ENCODE measurements at places on chromosomes 3 and 15.

GRCh38 chr3:20041197-20041780 lies 1.0 kb downstream of the KAT2B start:
- DNase-seq = peak; percentile 94

DNA sequence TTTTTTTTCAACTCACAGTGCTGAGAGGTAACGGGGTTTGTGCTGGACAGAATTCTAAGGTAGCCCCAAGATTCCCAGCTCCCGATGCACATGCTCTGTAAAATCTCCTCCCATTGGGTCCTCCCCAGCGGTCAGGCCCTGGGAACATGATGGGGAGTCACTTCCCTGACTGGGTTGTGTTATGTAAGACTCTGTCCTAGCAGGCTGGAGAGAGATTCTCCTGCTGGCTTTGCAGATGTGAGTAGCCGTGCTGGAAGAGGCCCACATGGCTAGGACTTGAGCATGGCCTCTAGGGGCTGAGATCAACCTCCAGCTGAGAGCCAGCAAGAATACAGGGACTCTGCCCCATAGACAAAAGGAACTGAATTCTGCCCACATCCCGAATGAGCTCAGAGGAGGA lies 83.7 kb upstream of the OXTR start:
- DNase-seq = no peak

GRCh38 chr3:64029287-64029686 lies 6.0 kb upstream of the PSMD6 start:
- DNase-seq = no peak

- no peak for DNase-seq
These were observed 257.2 kb upstream of the TPRG1 start for GRCh38 chr3:188914552-188914951.

- DNase-seq = no peak
These were observed 128.0 kb upstream of the ADAMTS9 start for GRCh38 chr3:64815789-64816188.

- DNase-seq = no peak
These were observed 42.3 kb downstream of the FGD5 start for GRCh38 chr3:14861031-14861430.

GRCh38 chr3:8987645-8988383 lies 24.5 kb upstream of the RAD18 start:
- DNase-seq = peak; percentile 53

DNA sequence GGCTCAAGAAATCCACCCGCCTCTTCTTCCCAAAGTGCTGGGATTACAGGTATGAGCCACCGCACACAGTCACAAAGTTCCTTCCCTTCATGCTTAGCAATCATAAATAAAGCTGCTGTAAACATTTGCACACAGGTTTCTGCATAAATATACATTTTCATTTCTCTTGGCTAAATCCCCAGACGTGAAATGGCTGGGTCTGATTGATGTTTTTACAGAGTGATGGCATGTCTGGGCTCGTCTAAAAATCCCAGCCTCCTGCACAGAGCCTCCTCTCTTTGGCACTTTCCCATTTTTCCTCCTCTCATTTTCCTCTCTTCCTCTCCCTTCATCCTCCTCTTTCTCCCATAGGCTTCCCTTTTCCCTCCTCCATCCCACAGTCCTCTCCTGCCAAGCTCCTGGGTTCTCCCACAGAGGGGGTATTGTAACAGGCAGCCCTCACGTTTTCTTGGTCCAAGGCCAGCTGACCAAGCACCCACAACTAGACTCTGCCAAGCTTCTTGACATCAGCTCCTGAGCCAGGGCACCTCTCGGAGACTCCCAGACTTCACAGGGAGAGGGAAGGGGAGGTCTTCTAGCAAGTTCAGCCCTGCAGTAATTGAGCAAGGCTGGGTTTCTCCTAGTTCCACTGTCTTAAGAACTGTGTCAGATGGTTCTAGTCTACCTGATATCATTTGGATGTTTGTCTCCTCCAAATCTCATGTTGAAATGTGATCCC lies 10.5 kb upstream of the PLA2G4E start:
- DNase-seq = no peak

GRCh38 chr15:83170474-83171165 lies 37.0 kb downstream of the HDGFL3 start:
- no peak for DNase-seq

GRCh38 chr3:69197922-69198530 lies 75.6 kb upstream of the LMOD3 start:
- DNase-seq = no peak

DNA sequence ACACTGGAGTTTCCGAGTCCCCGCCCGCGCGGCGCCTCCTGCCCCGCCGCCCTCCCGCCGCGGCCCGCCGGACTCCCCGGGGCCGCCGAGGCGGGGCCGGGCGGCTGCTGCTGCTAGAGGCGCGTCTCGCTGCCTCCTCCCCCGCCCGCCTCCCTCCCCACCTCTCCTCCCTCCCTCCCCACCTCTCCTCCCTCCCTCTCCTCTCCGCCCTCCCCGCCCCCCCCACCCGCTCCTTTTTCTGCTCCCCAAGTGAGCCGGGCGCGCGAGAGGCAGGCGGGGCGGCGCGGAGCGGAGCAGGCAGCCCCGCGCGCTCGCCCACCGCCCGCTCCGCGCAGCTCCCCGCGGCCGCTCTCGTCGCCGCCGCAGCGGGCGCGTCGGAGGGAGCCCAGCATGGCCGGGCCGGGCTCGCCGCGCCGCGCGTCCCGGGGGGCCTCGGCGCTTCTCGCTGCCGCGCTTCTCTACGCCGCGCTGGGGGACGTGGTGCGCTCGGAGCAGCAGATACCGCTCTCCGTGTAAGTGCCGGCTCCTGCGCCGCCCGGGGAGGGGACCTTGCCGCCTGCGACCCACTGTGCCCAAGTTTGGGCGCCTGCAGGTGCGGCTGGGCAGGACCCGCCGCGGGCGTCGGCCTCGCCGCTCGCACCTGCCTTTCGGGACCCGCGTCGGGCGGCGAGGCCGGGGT lies at the start of gene CACNA2D3:
CACNA2D3 (plus strand) TSS at position 229 of the 679 bp plus-strand sequence.
- peak; percentile 72 for DNase-seq

GRCh38 chr15:76993114-76993725 lies 1.7 kb upstream of the PSTPIP1 start:
- no peak for DNase-seq

GRCh38 chr15:51837792-51838251 lies 8.4 kb downstream of the TMOD3 start:
- DNase-seq = no peak

DNA sequence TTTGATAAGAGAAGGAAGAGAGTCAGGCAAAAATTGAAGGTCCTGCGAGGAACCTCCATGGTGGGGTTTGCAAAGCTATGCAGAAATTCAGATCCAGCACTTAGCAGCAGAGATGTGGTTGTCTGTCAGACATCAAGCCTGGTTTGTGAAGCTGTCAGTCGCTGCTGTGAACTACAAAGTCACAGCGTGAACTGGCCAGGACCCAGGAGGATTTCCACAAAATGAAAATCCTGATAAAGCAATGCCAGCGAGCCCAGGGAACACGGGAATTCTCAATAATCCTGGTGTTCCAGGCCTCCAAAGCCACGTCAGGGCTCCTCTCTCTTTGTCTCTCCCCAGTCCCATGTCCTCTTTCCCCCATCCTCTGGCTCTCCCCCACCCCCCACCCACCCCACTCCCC lies 296.9 kb upstream of the GADL1 start:
- no peak for DNase-seq

DNA sequence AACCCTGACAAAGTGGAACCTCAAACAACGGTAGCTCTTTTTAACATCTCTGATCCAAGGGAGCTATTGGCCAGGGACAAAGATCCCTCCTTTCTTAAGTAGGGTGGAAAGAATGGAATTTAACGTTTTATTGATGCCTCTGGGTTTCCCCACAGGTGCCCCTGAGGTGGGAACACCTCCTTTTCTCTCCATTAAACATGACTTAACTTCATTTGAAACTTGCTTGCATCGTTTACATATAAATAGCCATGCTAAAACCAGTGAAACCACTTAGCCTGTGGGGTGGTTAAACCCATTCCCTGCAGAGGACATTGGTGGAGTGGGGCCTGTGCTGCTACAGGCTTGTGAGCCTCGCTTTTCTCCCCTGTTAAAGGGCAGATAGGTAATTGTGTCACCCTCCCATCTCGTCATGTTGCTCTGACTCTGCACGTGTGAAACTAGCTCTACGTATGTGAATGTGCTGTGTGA lies 9.7 kb downstream of the CGNL1 start:
- DNase-seq = no peak

- DNase-seq = no peak
These were observed 21.2 kb upstream of the CRBN start for GRCh38 chr3:3200632-3201212.

- DNase-seq = no peak
These were observed 4.6 kb downstream of the TLE3 start for GRCh38 chr15:70093070-70093469.

DNA sequence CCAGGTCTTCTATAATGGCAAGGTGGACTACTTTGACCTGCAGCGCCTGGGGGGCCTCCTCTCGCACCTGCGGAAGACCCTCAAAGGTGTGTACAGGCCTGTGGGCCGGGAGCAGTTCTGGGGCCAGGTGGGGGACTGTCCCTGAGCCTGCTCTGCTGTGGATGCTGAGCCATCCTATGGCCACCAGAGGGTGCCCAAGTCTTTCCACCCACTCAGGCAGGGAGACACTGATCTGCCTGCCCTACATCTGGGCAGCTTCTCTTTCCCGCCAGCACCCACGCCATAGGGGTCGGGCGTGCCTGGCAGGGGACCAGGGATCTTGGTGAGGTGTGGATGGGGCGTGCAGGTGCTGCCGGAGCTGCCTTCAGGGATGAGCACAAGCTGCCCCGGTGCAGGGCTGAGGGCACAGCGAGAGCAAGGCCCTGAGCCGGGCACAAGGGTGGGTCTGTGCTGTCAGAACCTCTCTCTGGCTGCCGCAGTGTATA lies 14.1 kb downstream of the RNF123 start:
- peak; percentile 40 for DNase-seq

GRCh38 chr15:45919806-45920205 lies 285.0 kb downstream of the SQOR start:
- DNase-seq = no peak

DNA sequence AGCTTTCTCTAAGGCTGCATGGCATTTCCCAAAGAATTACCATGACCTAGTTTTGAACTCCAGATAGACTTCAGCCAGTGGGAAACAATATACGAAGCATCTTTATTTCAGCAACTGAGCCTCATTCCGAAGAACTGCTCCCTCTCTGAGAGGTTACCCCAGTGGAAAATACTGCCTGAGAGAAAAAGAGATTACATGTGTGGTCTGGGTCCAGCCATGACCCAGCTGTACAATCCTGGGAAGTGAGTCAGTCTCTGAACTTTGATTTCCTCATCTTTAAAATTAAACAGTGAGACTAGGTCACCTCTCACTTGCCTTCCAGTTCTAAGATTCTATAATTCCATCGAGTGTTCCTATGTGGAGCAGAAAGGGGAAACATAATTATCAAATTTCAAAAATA lies 42.4 kb downstream of the TNIK start:
- peak; percentile 28 for DNase-seq

- DNase-seq = no peak
These were observed 414.5 kb upstream of the MDFIC2 start for GRCh38 chr3:70726961-70727360.

GRCh38 chr3:28752290-28752689 lies 403.7 kb upstream of the AZI2 start:
- no peak for DNase-seq

DNA sequence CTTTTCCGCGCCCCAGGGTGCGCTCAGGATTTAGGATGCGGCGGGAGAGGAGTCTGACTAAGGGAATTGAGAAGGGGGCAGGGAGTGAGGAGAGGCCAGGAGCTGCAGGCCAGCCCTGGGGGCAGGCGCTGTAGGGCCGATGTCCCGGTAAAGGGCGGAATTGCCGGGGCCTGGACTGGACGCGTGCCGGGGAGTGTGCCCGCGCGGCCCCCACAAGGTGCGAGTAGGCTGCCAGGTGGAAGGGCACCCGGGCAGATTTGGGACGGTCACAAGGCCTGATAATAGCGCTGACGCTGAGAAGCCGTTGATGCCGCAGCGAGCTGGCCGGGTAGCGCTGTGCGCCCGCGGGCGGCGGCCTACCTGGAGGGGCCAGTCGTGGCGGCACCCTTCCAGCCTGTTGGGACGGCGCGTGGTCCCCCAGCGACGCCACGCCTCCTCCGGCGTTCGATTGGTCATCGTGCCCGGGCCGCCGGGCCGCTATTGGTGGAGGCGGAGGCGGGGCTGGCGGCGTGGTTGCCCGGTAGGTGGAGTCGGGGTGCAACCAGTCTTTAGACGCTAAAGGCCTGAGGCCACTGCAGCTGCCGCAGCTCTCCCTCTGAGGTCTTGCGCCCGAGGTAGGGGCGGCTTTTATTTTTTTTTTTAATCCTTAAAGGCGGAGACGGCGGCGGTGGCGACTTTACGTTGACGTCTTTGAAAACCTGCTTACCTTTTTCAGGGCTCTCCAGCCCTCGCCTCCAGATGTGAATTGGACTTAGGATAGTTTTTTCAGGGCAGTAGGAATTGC lies 903 bp downstream of the SLC25A38 start:
- peak; percentile 97 for DNase-seq

DNA sequence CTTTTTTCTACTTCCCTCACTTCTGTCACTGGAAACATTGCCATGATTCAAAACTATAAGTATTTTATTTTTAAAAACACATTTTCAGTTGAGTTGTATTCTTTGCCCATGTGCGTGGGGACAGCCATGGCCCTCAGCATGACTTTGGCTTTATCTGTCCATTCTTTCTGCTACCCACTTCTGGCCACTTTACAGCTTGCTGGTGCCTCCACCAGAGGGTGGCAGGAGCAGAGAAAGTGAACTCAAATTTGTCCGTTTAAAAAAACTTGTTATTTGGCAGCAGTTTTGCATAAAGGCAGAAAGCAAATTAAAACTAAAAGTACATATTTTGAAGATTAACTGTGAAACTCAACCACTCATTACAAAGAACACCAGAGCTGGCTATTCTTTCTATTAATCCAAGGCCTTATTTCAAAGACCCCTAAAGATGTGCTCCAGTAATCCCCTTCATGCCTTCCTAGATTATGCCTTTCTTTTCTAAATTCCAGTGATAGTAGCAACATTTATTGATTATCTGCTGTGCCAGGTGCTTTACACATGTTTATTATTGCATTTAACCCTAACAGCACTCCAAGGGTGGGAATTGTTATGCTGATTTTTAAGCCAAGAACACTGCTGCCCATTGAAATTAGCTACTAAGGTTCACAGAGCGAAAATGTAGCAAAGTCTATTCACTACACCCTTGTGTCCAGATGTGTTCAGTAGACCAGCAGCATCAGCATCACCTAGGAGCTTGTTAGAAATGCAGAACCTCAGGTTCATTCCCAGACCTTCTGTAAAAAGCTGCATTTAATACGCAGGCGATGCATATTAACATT lies 134.8 kb downstream of the THRB start:
- DNase-seq = no peak

GRCh38 chr3:118761291-118761606 lies 273.4 kb downstream of the IGSF11 start:
- DNase-seq = no peak

DNA sequence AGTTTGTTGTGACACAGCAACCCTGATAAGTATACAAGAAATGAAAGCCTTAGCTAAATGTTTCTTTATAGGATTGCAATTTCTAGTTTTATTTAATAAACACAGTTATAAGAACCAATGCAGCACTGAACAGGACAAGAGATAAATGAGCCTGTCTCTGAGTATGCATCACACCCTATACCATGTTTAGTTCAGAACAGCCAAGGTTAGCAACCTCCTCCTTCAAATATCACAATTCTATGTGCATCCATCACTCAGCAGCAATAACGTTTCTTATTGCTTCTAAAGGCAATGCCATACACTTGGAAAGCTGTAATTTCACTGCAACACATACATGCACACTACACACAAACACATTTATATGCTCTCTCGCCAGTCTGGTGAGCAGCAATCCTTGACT lies 280.6 kb downstream of the PTPRG start:
- DNase-seq = no peak

- DNase-seq = no peak
These were observed 21.7 kb downstream of the THSD4 start for GRCh38 chr15:71136793-71137518.

Data from left ventricle myocardium inferior (tissue), 1 donor.